NCI-H1417 treated with DMSO at 0.1 percent for 48 hours (cell line): ENCODE measurements at places on chromosomes 11 and 22.
A peak's percentile ranks its signal among the peaks of the same experiment; 100 is the strongest.

- DNase-seq = no peak
Measured at GRCh38 chr11:47908198-47908597, 60.0 kb upstream of the NUP160 start.

DNA sequence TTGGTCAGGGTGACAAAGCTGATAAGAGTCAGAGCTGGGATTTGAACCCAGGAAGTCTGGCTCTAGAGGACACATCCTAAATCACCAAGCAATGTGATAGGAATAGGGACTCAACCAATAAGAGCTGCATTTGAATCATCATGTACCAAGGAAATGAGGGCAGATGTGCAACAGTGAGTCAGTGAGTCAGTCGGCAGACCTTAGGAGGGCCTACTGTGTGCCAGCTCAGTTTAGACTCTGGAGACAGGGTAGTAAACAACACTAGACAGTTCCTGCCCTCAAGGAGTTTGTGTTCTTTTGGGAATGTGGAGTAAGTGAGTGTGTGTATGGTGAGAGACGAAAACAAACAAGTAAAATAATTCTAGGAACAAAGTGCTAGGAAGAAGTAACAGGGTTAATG, 11.2 kb downstream of the IL10RA start:
- no peak for DNase-seq

GRCh38 chr11:88537613-88538012, 200.1 kb upstream of the CTSC start:
- no peak for DNase-seq

- no peak for DNase-seq
Measured at GRCh38 chr22:43341565-43341964, 1.6 kb downstream of the SCUBE1 start.

GRCh38 chr11:65121447-65121864, 478 bp downstream of the FAU start:
- DNase-seq = no peak

- DNase-seq = no peak
Measured at GRCh38 chr11:128146926-128147605, 440.3 kb downstream of the ETS1 start.

DNA sequence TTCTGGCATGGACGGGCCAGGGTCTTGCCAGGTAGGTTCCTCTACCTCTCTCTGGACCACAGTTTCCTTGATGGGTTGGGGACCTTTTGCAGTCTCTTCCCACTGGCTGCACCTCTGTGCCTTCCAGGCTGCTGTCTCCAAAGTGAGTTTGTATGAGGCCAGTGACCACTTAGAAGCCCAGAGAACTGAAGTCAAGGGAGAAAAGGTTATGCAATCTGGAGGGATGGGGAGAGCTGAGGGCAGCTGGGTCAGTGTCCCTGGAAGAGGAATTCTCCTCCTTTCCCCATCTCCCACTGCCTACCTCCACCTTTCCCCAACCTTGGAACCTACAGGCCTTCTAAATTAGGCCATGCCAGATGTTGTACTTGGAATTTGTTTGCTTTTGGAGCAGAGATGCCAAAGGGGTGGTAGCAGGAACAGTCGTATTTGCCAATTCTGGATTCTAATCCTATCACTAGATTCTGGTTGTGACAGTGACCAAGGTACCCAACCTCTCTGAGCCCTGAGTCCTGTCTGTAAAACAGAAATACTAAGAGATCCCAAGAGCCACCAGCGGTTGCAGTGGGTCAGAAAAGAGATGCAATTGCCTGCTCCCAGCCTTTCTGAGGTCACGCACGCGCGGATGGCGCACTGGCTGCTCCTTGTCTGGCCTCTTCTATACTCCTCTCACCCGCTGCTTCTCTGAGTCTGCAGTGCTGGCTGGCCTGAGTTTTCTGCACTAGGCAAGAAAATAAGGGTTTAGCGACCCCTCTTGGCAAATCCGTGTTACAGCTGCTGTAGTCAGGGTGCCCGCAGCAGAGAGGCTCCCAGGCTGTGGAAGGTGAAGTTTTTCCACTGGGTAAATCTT, 10.7 kb upstream of the ACCSL start:
- DNase-seq = peak; percentile 46

GRCh38 chr11:68610452-68611116, 73.8 kb upstream of the GAL start:
- DNase-seq = no peak

DNA sequence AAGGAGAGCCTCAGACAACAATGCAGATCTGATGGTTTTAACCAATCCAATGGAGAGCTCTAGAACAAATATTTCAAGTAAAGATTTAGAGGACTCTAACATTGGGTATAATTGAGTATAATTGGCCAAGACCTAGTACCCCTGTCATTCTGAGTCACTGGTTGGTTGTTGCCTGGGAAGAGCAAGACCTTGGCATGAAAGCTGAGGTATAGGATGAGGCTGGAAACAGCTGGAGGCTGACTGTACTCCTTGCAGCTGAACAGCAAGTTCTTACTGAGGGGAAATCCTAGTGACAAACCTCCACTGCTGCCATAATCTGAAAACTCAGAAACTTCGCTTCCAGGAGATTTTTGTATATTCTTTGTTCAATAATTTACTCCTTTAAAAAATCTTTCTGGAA, 54.3 kb upstream of the MUC15 start:
- DNase-seq = no peak

DNA sequence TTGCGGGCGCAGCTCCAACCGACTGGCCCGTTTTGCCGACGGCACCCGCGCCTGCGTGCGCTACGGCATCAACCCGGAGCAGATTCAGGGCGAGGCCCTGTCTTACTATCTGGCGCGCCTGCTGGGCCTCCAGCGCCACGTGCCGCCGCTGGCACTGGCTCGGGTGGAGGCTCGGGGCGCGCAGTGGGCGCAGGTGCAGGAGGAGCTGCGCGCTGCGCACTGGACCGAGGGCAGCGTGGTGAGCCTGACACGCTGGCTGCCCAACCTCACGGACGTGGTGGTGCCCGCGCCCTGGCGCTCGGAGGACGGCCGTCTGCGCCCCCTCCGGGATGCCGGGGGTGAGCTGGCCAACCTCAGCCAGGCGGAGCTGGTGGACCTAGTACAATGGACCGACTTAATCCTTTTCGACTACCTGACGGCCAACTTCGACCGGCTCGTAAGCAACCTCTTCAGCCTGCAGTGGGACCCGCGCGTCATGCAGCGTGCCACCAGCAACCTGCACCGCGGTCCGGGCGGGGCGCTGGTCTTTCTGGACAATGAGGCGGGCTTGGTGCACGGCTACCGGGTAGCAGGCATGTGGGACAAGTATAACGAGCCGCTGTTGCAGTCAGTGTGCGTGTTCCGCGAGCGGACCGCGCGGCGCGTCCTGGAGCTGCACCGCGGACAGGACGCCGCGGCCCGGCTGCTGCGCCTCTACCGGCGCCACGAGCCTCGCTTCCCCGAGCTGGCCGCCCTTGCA, 1.0 kb downstream of the FJX1 start:
- no peak for DNase-seq

- DNase-seq = no peak
Measured at GRCh38 chr11:40139066-40139465, 1320.4 kb downstream of the LRRC4C start.

DNA sequence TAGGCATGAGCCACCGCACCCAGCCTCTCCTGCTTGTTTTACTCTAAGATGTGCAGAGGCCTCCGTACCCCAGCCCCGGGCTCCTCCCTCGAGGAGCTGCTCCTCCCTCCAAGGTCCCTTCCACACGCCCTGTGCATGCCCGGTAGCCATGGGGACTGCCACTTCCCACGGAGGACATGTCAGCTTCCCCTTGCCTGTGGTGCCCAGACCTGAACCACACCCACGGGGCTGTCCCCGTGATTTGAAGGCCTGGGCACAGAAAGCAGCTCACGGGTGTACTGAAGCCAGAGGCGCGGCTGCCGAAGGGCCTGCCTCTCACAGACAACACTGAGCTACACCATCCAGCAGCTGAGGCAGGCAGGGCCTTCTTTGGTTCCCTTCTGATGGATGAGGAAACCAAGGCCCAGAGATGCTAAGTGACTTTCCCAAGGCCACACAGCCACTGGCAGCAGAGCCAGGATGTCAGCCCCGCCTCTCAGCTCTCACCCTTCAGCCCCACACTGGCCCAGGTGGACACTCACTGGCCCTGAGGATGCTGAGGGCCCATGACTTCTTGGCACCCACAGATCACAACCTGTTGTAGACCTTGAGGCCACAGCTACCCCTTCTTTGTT, 7.3 kb downstream of the INS start:
- DNase-seq = no peak

- DNase-seq = no peak
Measured at GRCh38 chr22:35353318-35353717, 27.6 kb upstream of the HMOX1 start.

DNA sequence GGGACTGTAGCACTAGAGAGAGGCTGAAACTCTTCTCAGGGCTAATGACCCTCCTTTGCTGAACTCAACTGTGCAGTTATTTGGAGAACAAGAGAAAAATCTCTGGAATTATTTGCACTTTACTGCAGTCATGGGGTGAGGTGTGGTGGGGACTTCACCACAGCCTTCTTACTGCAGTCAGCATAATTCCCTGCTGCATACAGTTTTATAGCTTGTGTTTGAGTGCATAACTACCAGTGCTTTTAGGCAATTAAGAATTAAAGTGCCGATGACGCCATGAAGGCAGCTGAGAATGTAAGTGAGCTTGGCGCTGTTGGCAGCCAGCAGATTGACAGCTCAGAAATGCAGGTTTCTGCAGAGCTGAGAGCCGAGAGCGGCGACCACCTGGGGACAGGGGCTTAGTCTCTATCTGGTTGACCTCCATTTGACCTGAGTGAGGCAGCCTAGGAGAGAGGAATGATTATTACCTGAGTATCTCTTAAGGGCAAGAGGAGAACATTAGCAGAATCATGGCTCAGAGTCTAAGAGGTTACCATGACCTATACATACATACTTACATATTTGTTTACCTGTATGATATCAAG, 830.0 kb downstream of the NTM start:
- DNase-seq = peak; percentile 58
